Cortex of kidney (tissue), 1 donor: ENCODE measurements at places on chromosomes 12 and 14.

- DNase-seq: no peak
Observed at GRCh38 chr14:20757965-20758364, 10.2 kb upstream of the EDDM3B start.

DNA sequence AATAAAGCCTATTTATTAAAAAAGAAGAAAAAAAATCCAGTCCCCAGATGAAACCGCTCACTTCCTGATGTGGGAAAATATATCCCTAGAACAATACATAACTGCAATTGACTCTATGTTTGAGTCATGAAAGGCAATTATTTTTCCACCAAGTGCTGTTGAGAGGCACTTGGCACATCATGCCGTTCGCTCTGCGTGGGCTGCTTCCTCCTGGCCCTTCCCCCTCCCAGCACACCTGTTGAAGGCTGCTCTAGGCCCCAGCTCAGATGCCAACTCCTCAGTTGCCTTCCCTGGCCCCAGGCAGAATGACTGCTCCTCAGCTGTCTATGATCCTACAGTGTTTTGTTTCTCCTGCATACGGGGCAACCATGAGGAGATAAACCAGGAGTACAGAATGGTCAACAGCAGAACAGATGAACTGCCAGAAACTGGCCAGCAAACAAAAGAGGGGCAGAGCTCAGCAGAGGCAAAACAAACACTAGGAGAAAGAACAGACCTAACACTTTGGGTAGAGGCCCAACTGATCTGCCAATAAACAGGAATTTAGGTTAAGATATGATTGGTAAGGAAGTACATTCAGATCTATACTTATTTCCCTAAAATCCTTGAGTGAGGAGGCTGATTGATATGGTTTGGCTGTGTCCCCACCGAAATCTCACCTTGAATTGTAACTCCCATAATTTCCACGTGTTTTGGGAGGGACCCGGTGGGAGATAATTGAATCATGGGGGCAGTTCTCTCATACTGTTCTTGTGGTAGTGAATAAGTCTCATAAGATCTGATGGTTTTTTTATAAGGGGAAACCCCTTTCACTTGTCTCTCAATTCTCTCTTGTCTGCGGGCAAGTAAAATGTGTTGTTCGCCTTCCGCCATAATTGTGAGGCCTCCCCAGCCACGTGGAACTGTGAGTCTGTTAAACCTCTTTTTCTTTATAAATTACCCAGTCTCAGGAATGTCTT lies 58.6 kb downstream of the SLC38A1 start:
- DNase-seq: no peak

GRCh38 chr14:93958567-93959238 lies 17.7 kb downstream of the ASB2 start:
- DNase-seq: no peak

DNA sequence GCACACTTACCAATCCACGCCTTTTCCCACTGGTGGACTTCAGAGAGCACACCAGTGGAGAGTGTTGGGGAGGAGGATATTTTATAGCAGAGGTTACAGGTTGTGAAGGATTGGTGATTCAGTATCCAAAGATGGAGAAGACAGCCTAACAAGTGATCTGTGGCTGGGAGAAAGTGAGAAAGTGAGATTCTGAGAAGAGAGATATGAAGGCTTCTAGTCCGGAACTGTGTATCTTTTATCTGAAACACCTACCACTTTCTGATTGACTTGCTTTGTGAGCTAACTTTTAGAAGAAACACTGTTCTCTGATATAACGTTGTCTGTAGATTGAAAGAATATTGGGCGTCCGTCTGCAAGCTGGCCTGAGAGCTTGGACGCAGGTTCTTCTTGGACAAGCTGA lies 24.0 kb downstream of the DYNC1H1 start:
- no peak for DNase-seq

DNA sequence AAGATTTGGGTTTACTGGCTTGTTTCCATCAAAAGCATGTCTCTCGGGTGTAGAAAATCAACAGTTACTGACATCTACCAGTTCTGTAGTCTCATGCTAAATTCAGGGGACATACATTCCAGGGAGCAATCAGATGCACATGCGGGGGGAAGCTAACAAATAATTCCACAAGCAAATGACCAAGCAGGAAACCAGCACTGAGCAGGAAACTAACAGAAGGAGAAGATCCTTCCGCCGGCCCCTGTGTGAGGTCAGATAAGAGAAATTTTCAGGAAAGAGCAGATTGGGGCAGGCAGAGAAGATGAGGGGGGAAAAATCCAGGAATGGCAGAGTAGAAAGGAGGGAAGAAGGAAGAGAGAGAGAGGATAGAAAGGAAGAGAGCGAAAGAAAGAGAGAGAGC lies 127.6 kb upstream of the TMCC3 start:
- no peak for DNase-seq

- DNase-seq: no peak
Observed at GRCh38 chr12:88207921-88208620, 66.0 kb downstream of the TMTC3 start.

DNA sequence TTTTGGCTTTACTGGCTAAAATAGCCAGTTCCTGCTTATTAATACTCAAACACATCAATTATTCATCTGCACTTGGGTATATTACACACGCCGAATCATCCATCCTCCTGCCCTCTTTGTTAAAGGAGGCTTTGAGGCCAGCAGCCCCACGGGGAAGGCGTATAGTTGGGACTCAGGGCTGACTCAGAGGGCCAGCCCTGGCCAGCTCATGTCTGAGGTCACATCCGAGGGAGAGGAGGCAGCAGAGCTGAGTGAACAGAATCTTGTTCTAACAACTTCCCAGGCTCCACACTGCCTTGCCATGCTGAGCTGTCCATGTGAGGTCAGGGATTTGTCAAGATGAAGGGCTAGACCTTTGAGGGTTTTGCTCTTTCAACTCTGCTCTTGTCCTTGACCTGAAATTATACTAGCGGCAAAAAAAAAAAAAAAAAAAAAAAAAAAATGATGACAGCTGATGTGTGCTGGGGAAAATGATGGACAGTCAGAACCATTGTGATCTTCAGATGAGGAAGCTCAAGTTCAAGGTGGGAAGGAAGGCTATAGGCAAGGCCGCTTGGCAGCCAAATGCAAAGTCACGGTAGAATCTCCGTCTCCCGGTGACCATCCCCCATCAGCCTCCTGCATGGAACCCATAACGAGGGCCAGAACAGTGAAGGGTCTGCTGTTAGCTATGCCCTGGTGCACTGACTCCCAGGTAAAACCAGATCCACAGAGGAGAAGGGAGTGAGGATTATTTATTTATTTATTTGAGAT lies 12.5 kb upstream of the MARK3 start:
- no peak for DNase-seq

GRCh38 chr12:112430929-112431328 lies 12.2 kb downstream of the PTPN11 start:
- DNase-seq: no peak

- DNase-seq: no peak
Observed at GRCh38 chr14:53751650-53752049, 205.0 kb downstream of the BMP4 start.

- no peak for DNase-seq
Observed at GRCh38 chr14:95507701-95508103, 8.7 kb downstream of the SYNE3 start.

DNA sequence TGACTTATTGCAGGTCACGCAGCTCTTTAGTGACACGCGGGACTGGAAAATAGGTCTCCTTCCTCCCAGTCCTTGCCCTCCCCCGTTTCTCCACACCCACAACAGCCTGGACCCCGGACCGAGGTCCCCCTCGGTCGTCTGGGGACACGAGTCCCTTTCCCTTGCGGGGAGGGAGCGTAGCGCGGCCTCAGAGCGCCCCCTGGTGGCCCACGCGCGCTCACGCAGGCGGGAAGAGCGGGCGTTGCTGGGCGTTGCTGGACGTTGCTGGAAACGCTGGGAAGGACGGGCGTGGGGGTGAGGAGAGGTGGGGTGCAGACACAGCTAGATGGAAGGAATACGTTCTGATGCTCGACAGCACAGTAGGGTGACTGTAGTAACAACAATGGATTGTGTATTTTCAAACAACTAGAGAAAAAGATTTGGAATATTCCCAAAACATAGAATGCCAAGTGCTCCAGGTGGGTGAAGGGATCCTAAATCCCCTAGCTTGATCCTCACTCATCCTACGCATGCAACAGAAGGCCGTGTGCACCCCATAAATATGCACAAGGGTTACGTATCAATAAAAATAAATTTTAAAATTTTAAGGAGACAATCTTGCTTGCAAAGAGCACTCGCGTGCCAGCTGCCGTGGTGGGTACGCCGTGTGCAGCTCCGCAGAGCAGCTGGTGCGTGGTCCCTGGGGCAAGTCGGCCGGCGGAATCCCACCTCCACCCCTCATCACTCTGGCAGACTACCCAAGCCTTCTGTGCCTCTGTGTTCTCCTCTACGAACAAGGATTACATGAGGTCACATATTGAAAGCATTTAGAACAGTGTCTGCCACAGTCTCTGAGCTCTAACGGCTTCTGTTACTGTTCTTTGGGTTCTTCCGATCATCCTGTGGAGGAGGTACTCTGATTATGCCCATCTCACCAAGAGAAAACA lies 87.4 kb downstream of the B4GALNT3 start:
- DNase-seq: no peak

DNA sequence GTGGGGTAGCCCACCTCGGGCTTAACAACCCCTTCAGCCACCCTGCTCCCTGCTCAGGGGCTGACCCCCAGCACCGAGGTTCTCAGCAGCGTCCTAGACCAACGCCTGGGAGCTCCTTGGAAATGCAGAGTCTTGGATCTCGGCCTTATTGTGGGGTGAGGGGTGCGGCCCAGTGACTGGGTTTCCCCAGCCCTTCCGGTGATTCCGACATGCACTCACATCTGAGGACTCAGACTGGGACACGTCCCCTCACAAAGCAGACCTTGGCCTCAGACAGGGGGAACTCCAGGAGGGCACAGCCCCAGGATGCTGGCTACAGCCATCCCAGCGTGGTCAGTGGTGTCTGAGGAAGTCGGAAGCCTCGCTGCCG lies 117.7 kb downstream of the RFLNA start:
- no peak for DNase-seq

DNA sequence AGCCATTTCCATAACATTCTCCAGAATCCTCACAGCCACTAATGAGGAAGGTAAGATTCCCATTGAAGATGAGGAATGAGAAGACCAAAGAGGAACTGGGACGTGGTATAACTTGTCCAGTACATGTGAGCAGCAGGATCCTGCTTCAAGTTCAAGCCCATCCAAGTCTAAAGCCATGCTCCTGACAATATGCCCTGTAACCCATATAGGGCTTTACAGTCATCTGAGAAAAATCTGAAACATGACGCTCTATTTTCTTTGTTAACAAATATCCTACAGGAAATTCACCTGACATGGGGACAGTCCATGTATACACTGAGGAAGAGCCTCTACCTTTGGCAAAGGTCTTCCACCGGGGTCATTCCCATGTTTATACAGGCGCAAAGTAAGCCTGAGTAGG lies 3.1 kb upstream of the ACTR6 start:
- no peak for DNase-seq

DNA sequence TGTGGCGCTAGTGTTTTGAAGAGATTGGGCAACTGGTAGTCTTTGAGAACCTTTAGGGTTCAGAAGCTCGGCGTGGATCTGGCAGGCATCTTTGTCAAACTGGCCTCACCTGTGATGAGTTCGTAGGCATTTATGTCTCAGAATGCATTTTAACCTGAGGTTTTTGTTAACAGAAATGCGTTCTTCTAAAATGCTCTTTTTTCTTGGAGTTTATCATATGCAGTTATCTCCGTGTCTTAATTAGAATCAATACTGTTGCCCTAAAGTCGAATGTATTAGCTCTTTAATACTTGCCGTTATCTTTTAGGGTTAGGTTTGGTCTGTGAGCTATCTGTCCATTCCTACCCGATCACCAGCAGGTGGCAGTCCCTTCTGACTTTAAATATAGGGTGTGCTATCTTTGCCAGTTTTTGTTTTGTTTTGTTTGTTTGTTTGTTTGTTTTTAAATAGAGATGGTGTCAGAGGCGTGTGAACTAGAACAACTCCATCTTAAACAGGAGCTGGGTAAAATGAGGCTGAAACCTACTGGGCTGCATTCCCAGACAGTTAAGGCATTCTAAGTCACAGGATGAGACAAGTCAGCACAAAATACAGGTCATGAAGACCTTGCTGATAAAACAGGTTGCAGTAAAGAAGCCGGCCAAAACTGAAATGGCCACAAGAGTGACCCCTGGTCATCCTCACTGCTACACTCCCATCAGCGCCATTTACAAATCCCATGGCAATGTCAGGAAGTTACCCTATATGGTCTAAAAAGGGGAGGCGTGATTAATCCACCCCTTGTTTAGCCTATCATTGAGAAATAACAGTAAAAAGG lies 1.4 kb downstream of the ATF1 start:
- DNase-seq: no peak

DNA sequence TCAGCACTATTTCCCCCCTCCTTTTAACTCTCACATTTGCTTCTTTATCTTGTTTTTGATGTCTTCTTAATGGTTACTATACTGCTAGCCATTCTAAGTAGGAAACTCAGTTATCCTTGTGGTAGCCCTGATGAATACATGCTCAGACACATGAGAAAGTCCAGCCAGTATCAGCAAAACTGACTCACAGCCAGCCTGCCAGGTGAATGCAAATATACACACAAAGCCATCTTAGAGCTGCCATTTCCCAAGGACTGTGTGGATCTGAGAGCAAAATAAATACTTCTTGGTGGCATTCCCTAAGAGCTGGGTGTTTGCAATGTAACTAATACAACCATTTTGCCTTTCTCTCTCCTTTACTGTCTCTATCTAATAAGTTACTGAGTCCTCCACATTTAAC lies 455.2 kb downstream of the CCER1 start:
- no peak for DNase-seq

GRCh38 chr12:15590180-15590826 lies 198.9 kb downstream of the EPS8 start:
- DNase-seq: no peak

DNA sequence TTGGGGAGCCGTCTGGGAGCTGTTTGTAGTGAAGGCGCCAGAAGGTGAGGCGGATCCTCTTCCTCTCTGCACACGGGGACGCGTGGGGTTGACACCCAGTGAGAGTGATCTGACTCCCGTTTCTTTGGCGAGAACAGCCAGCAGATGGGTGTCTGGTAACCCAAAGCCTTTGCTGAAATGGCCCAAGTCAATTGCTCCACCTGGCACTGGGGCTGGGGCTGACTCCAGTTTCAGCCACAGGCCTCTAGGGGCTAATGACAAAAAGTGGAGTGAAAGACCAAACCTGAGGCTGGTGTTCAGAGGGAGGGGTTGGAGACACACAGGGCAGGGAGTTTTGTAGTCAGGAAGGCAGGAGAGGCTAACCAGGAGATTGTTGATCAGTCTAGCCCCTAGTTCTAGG lies 87.0 kb downstream of the FRMD6 start:
- DNase-seq: no peak

- no peak for DNase-seq
Observed at GRCh38 chr12:109737126-109737525, 23.5 kb downstream of the FAM222A start.

- no peak for DNase-seq
Observed at GRCh38 chr12:57099047-57099714, 10.3 kb downstream of the NAB2 start.
